GM03348 (cell line): ENCODE measurements at places on chromosomes 11 and 22.
A peak's percentile ranks its signal among the peaks of the same experiment; 100 is the strongest.

DNA sequence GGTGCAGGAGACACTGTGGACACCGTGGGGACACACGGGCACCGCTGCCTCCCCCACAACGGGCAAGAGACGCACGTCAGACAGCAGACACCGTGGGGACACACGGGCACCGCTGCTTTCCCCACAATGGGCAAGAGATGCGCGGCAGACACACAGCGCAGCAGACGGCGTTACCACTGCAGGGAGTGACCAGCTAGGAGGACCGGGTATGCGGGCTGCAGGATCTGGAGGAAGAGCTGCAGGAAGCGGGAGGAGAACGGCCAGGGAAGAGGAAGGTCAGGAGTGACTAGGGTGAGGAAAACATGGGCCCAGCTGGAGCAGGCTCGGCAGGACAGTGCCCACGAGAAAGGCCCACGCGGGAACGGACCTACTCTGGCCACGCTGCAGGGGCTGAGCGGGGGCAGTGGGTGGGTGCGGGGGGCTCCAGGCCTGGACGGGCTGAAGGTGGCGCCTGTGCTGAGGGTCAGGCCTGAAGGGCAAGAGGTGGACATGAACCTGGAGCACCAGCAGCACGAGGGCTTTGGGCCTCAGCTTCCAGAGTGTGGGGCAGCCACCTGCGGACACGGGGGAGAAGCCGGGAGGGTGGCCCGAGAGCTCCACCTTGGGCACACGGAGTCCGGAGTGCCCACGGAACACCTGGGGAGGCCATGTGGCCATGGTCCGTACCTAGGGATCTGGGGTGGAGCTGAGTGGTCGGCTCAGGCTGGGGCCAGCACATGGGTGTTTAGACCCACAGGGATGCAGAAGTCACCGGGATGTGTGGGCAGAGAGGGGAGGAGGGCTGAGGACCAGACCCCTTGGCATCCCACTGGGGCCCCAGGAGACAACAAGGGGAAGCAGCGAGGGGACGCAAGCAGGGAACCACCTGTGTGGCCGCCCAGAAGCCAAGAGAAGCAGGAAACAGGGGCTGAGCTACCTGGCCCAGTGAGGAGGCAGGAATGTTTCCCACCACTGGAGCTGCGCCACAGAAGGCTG, 16.5 kb downstream of the TOLLIP start:
- DNase-seq: no peak

- peak; percentile 33 for DNase-seq
Observed at GRCh38 chr11:36010010-36010740, 66.3 kb downstream of the LDLRAD3 start.

DNA sequence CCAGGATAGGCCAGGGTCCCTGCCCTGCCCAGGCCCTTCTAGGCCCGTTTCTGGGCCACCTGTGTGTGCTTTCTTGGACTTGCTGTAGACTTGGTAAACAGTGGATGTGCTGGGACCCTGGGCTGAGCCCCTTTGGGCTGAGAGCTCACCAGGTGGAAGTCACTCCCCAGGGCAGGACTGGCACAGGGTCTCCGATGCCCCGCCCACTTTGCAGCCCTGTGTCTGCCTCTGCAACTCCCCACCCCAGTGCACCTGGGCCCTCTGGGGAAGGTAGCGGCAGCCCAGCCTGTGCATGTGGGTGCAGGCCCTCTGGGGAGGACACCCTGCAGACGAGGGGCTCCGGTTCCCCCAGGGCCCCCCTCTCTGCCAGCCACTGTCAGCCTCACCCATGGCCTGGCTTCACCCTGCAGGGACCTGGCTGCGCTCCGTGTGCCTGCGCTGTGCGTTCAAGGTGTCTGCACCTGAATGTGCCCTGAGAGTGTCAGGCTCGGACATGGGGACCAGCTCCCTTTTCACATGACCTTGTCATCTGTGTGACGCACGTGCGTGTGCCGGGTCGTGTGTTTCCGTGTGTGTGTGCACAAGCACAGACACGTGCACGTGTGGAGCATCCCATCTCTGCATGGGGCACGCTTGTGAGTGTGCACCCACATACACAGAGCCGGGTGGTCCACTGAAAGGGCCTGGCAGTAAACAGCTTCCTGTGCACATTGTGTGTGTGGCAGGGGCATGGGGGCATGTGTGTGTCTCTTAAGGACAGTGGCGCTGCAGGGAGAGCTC, 118.5 kb downstream of the KCNQ1OT1 start:
- no peak for DNase-seq

DNA sequence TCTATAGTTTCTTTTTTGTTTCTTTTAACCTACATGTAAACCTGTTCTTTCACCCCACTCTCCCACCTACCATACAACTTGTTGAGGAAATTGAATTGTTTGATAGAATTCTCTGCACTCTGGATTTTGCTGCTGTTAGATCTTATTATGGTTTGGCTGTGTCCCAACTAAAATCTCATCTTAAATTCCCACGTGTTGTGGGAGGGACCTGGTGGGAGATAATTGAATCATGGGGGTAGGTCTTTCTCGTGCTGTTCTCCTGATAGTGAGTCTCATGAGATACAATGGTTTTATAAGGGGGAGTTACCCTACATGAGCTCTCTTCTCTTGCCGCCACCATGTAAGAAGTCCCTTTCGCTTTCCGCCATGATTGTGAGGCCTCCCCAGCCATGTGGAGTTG, 15.0 kb upstream of the PITPNB start:
- DNase-seq: no peak

GRCh38 chr11:72574548-72575460, 99.4 kb downstream of the PDE2A start:
- DNase-seq: no peak

DNA sequence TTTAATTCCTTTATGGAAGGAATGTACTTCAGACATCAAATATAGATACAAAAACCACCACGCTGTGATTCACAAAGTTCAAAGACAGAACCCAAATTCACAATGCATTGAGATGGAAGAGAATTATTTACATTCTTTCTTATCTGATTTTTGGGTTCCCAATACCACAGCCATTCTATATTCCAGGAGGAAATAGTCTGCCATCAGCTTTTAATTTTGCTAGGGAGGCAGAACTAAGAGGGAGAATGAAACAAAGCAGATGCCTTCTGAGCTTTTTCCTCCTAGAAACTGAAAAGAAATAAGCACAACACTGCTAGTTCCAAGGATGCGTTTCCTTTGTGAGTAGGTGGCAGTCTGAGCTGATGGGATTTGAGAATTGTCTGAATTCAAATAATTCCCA, 283.0 kb upstream of the NARS2 start:
- DNase-seq: peak; percentile 20

- DNase-seq: no peak
Observed at GRCh38 chr11:72348250-72348649, 86.1 kb downstream of the CLPB start.

DNA sequence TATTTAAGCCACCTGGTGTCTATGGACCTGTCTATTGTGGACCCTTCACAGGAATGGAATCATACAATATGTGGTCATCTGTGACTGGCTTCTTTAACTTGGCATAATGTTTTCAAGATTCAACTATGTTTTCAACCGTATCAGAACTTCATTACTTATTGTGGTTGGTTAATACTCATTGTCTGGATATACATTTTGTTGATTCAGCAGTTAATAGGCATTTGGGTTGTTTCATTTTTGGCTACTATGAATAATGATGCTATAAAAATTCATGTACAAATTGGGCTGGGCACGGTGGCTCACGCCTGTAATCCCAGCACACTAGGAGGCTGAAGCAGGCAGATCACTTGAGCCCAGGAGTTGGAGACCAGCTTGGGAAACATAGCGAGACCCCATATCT, 2.5 kb upstream of the RAPSN start:
- no peak for DNase-seq

DNA sequence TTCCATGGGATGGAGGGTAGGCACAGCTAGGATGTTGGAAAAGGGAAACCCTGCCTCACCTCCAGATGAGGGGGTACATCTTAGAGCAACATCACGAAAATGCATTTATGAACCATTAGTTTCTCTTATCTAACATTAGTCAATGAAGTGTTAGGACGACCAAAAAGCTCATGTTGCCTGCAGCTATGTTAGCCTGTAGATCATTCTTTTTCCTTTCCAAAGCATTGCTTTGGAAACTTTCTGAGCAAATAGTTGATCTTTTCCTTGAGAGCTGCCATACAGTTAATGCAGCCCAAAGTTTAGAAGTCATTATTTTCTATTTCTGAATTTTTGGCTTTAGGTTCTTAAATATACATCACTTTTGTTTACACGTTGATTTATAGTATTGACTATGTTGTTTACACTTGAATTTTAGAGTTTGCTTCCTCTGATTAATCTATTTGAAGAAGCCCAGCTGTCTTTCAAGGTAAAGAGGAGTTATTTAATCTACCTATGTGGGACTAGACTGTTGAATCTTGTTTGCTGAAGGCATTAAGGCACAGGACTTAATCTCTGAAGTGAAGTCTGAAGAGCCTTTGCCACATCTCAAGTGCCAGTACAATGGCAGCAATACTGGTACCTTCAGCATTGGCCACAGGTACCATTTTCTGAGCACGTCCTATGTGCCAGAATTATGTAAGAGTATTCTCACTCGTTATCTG, 11.0 kb downstream of the POU2AF3 start:
- no peak for DNase-seq

DNA sequence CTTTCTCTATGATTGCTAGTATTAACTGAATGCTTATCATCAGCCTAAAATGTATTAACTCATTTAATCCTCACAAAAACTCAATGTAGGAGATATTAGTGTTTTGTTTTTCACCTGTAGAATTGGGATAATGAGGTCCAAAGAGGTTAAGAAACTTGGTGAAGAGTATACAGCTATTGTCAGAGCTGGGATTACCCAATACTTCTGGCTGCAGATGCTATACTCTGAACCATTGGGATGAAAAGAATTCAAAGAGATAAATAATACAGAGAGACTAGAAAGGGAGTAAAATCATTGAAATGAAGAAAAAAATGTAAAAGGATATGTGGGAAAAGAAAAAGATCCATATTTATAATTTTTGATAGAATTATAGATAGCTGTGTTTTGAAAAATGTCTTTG, 137.1 kb downstream of the TRPC6 start:
- peak; percentile 35 for DNase-seq

DNA sequence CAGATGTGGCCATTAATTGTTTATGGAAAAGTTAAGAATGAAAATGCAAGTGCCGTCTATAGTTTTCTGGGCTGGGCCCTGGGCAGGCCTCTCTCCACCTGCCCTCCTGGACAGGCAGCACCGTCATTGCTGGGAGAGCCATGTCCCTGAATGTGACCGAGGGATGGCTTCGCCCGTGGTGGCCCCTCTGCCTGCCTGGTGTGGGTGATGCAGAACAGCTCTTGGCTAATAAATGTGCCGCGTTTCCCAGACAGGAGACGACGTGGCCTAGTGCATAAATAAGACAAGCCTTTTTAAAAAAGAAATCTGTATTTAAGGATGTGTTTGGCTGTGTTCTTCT, 407.3 kb downstream of the TBC1D22A start:
- DNase-seq: no peak

- no peak for DNase-seq
Observed at GRCh38 chr11:34348096-34348495, 9.7 kb downstream of the ABTB2 start.

- DNase-seq: peak; percentile 27
Observed at GRCh38 chr11:66081505-66081904, 11.4 kb downstream of the PACS1 start.

DNA sequence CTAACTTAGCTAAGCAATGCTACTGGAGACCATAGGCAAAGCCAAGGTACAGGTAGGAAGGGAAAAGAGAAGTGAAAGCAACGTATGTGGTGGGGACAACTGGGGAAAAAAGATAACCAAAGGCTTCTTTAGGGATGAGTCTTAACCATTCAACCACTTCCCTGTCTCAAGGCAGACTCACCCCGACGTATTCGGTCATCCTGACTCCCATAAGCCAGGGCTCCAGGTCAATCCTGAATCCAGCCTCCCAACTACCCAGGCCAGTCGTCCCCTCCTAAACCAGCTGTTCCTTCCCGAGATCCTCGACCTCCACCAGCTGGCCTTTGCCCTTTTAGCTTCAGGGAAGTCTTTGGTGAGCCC, 330 bp downstream of the ACP2 start:
- DNase-seq: peak; percentile 43

GRCh38 chr11:47591764-47592163, 2.4 kb downstream of the C1QTNF4 start:
- no peak for DNase-seq

DNA sequence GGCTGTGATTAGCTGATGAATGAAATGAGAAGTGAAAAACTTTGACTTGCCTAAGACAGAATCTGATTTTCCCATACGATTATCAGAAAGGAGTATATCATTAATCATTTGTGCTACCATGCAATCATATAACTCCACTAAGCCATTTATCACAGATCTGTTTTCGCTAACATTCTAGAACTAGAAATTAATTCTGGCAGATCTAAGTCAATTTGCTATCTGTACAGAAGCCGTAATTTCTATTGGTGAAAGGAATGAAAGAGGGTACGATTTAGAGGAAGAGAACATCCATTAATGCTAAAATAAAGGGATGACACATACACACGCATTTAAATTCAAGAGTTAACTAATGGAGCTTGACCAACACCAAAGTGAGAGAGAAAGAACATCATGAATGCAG, 201.6 kb downstream of the SBF2 start:
- DNase-seq: no peak

- DNase-seq: peak; percentile 94
Observed at GRCh38 chr22:37563153-37564081, 3.1 kb downstream of the CDC42EP1 start.

- no peak for DNase-seq
Observed at GRCh38 chr11:65375012-65375411, 7.4 kb downstream of the SLC25A45 start.

- DNase-seq: no peak
Observed at GRCh38 chr11:66242095-66242765, 26.2 kb upstream of the RAB1B start.

GRCh38 chr11:35029979-35030682, 108.8 kb upstream of the CD44 start:
- DNase-seq: peak; percentile 46

GRCh38 chr11:1567721-1568100, 4.4 kb downstream of the DUSP8 start:
- DNase-seq: no peak

DNA sequence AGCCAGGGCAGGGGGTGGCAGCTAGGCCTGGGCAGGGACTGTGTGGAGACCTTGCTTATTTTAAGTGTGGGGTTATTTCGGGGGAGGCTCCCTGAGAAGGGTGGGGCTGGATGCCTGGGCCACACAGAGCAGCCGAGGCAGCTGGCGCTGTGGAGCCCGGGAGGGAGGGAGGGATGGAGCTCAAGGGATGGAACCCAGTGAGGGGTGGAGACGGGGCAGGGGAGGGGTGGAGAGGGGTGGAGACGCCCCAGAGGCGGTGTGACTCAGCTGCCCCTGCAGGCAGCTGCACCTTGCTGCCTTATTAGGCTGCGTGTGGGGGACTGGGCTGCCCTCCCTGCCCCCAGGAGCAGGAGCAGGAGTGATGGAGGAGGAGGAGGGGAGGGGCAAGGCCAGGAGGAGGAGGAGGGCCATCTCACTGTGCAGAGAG, 9.8 kb upstream of the TSSC4 start:
- peak; percentile 93 for DNase-seq

GRCh38 chr22:25645964-25646363, 81.5 kb downstream of the GRK3 start:
- no peak for DNase-seq

DNA sequence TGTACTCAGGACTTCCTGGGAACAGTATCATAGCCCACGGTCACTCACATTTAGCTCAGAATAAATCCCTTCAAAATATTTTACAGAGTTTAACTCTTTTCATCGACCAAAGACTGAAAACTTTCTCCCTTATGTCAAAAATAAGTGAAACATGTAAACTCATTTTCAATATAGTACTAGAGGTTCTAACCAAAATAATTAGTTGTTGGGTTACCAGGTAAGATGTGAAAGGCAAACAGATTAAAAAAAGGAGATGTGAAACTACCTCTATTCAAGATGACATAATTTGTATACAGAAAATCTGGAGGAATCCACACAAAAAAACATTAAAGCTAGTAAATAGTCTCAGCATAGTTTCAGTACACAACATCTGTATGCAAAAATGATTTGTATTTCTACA, 20.3 kb downstream of the XKR3 start:
- DNase-seq: no peak
